ENCODE measurements at places on chromosomes 11 and 22.

DNA sequence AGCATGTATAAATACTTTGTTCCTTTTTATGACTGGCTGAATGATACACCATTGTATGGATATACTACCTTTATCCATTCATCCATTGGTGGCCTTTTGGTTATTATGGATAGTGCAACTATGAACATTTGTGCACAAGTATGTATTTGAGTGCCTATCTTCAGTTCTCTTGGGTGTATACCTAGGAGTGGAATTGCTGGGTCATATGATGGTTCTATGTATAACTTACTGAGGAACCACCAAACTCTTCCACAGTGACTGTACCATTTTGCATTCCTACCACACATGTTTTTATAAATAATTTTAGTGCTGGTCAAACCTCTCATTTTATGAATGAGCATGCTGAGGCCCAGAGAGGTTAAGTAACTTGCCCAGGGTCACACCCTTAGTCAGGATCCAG, 3.8 kb upstream of the PATZ1 start:
- peaks cover 7% of the 10 kb centered on the region for H3K4me1 ChIP-seq
- no peaks in the 10 kb centered on the region for H3K36me3 ChIP-seq
- no peaks in the 10 kb centered on the region for H3K27me3 ChIP-seq
- no peak overlapping the region for H3K27ac ChIP-seq

DNA sequence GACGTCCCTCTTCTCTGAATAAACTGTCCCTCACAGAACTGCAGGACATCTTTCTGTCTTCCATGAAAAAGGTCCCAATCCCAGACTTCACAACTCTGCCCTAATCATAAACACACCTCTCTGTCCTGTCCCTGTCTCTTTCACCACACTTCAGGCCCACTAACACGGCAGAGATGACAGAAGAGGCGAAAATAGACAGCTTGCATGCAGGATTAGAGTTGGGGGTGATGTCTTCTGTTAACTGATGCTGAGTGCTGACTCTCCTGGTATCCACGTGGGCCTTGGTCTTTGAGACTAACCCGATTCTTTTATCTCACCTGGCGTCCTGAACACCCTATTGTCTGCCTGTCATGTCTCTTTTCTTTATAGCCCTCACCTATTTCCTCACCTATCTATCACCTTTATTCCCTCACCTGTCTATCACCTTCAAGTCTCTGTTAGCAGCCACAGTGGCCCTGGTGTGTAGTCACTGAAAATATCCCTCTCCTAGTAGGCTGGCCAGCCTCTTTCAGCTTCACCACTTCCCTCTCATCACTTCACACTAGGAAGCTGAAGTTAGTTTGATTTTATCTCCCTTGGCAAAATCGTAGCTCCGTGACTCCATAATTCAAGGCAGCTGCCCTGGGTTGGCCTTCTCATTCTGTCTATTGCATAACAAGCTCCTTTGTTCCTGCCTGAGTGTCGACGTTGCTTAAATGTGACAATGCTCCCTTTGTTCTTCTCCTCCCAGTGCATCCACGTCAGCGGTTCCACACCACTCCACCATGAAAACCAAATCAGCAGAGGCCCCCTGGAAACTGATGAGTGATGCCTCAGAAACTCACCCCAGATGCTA, 30.6 kb upstream of the DRD2 start:
- H3K4me1 ChIP-seq, result peaks cover 12% of the 10 kb centered on the region
- peaks cover 16% of the 10 kb centered on the region for H3K27me3 ChIP-seq
- no peak overlapping the region for H3K4me3 ChIP-seq
- peak overlapping the region; percentile 88 for H3K27ac ChIP-seq
- DNase-seq, result no peak
- no peaks in the 10 kb centered on the region for H3K36me3 ChIP-seq

DNA sequence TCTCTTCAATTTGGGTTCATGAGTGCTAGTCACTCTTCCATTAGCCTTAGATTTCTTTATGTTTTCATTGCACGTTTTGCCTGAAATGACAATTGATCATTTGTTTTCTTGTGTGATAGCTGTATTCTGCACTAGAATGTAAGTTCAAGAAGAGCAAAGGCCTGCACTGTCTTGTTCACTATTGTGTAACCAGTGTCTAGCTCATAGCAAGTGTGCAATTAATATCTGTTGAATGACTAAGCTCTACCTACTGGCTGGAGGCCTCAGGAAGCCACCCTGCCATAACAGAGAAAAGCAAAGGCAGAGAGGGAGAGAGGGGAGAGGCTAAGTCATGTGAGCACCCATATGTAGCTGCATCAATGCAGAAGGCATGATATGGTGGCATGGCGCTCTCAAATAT, 292.8 kb upstream of the SYN3 start:
- H3K27ac ChIP-seq, result peak overlapping the region; percentile 17
- H3K27me3 ChIP-seq, result no peaks in the 10 kb centered on the region
- H3K36me3 ChIP-seq, result peaks cover 41% of the 10 kb centered on the region
- DNase-seq, result no peak
- H3K4me1 ChIP-seq, result peaks cover 10% of the 10 kb centered on the region

GRCh38 chr11:113059548-113059947, 98.3 kb downstream of the NCAM1 start:
- DNase-seq, result no peak
- peaks cover 7% of the 10 kb centered on the region for H3K4me1 ChIP-seq
- H3K4me3 ChIP-seq, result no peak overlapping the region
- no peak overlapping the region for H3K27ac ChIP-seq

GRCh38 chr11:80414181-80415165, 973.6 kb upstream of the TENM4 start:
- no peak for DNase-seq
- H3K4me3 ChIP-seq, result no peak overlapping the region

Data from progenitor cell of endocrine pancreas (in vitro differentiated cells).